ENCODE measurements at places on chromosomes 7 and 10.

- DNase-seq = peak; percentile 80
Measured at GRCh38 chr10:6382081-6382480, 179.3 kb downstream of the PFKFB3 start.

GRCh38 chr7:38542156-38542555 lies 89.0 kb downstream of the AMPH start:
- DNase-seq = peak; percentile 44

- no peak for DNase-seq
Measured at GRCh38 chr10:100509241-100509840, 10.3 kb downstream of the SEC31B start.

- DNase-seq = peak; percentile 55
Measured at GRCh38 chr7:47968847-47969774, 10.3 kb downstream of the HUS1 start.

- no peak for DNase-seq
Measured at GRCh38 chr7:30310674-30311362, 26.4 kb downstream of the ZNRF2 start.

DNA sequence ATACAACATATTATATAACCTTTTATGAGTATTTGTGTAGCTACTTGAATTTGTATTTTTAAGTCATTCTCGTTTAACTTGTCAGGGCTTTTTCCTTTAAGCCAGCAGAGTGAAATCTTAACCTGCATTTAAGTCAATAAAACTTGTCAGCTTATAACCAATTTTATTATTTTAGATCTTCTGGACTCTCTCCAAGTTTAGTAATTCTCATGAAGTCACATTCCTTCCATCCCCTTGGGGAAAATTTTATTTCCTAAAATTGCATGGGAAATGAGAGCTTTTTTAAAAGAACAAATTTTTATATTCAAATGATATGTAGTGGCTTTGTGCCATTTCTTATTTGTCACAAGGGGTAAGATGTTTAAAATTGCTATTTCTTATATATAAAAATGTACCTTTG lies 74.0 kb downstream of the SEPTIN7 start:
- DNase-seq = no peak

- no peak for DNase-seq
Measured at GRCh38 chr10:3812141-3812540, 27.1 kb upstream of the KLF6 start.

- DNase-seq = no peak
Measured at GRCh38 chr7:92799446-92800211, 36.7 kb downstream of the CDK6 start.

GRCh38 chr10:107919626-107920235 lies 755.2 kb upstream of the SORCS1 start:
- no peak for DNase-seq

DNA sequence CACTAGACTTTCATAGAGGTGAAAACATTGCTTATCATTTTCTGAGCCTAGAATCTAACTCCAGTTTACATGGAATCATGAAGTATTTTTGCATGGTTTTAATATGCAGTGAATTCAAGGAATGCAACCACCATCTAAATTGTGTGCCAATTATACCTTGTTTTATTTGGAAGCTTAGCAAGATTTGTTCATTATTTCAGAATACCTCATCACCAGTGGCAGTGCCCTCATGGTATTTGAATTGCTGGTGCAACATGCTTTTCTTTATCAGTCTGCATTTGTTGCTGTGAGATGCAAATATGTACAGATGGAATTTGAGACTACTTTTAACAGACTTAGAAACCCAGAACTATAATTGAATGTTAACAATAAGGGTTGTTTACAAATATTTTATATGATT lies 18.7 kb upstream of the ZNF800 start:
- no peak for DNase-seq

GRCh38 chr10:29835055-29835454 lies 200.3 kb upstream of the SVIL start:
- peak; percentile 27 for DNase-seq

- DNase-seq = no peak
Measured at GRCh38 chr10:75639736-75640135, 208.3 kb downstream of the LRMDA start.

DNA sequence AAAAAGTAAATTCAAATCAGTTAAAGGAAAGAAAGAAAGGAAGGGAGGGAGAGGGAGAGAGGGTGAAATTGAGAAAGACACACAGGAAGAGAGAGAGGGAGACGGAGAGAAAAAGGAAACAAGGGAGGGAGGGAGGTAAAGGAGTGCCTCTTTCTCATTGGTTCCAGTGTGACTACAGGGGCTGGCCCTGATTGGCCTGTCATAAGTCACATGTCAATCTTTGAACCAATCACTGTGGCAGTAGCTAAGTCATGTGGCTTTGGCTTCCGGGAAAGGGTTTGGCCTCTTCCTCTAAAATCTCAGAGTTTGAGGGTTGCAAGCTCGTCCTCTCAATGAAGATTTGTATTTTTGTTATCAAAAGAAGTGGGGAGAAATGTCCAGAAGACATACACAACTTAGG lies 150.2 kb downstream of the RAB11FIP2 start:
- DNase-seq = peak; percentile 1

GRCh38 chr10:73877533-73878160 lies 3.3 kb upstream of the CAMK2G start:
- no peak for DNase-seq

GRCh38 chr7:77714195-77714594 lies 17.9 kb downstream of the RSBN1L start:
- DNase-seq = no peak

- DNase-seq = no peak
Measured at GRCh38 chr10:52752801-52753445, 19.7 kb downstream of the MBL2 start.

GRCh38 chr10:28296023-28296422 lies 6.8 kb downstream of the MPP7 start:
- DNase-seq = no peak

- peak; percentile 95 for DNase-seq
Measured at GRCh38 chr7:142583446-142583845, 165.8 kb upstream of the PRSS1 start.

- DNase-seq = no peak
Measured at GRCh38 chr7:37598824-37599223, 84.7 kb upstream of the GPR141 start.

DNA sequence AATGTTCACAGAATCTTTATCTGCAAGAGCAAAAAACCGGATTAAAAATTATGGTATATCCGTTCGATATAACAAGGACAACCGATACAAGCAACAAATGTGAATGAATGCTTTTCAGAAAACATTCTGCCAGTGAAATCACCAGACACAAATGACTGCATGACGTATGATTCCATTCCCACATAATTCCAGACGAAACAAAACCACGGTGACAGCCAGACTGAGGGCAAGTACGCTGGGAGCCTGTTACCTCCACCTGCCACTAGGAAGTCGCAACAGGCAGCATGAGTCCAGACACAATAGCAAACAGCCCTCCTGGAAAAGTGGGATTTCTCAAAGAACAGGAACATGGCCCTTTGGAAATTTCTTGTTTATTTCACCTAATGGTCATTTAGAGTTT lies 41.7 kb downstream of the MAD1L1 start:
- peak; percentile 41 for DNase-seq

DNA sequence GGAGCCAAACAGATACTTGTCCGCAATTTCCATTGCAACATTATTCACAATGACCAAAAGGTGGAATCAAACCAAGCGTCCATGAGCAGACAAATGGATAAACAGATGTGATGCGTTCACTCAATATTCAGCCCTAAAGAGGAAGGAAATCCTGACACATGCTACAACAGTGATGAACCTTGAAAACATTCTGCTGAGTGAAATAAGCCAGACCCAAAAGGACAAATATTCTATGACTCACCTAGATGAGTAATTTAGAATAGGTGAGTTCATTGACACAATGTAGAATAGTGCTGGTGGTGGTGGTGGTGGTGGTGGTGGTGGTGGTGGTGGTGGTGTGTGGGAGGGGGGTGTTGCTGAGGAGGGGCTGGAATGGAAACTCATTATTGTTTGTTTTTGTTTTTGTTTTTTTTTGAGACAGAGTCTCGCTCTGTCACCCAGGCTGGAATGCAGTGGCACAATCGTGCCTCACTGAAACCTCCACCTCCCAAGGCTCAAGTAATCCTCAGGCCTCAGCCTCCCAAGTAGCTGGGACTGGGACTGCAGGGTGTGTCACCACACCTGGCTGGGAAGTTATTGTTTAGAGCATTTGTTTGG lies 28.6 kb downstream of the SMKR1 start:
- DNase-seq = peak; percentile 94

DNA sequence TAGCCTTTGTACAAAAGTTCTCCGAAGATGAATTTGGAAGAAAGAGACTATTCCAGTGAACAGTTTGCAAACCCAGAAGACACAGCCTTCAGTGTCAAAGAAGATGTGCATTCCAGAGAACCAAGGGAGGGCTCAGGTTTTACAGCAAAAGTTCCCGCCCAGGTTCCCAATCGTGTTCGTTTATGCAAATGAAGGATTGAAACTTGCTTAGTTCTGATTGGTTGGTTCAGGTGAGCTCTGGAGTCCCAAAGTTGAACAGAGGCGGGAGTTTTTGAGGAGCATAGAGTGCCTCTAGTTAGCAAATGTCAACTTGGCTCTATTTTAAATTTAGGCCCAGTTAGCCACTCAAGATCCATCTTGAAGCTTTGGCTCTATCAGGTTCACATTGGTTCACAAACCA lies 51.3 kb downstream of the TMEM270 start:
- no peak for DNase-seq

DNA sequence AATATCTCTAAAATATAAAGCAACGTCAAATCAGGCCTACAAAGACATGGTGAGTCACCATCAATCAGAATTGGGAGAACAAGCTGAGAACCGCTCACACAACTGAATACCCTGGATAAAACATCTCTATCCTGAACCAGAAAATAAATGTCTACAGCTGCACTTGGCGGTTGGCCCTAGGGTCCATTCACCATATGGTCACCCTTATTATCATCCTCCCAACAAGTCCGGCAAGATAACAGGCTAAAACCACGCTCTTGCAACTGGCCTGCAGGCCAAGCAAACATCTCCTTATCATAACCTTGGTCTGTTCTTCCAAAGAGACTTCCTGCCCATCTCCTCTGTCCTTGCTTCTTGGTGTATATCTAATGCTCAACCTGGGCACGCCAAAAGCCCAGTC lies 310.7 kb downstream of the CALN1 start:
- no peak for DNase-seq

DNA sequence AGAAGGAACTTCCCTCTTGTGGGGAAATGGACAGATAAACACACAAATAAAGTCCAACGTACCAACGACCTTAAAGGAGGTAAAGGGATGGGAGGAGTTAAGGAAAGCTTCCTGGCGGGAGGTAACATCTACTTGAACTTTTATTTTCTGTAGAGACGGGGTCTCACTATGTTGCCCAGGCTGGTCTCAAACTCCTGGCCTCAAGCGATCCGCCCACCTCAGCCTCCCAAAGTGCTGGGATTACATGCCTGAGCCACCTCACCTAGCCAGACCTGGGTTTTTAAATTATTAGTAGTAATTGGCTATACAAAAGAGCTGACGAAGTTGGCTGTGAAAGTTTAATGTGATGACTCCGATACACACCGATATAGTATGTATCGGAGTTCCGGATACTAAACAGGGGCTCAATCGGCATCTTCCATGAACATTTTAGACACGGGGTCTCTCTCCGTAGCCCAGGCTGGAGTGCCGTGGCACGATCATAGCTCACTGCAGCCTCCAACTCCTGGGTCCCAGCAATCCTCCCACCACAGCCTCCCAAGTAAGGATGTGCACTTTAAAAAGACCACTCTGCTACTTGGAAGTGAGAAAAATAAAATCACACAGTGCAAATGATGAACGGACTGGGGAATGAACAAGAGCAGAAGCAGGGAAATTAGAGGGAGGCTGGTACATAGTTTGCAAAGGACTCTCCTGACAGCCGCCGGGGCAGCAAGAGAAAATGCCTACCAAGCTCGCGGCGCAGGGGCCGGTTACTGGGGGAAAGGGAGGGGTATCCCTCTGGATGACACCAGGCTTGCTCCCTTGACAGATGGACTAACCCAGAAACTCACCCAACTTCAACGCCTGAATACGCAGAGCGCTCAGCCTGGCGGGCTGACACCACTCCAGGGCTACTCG lies 1.0 kb downstream of the BCL7B start:
- DNase-seq = no peak

DNA sequence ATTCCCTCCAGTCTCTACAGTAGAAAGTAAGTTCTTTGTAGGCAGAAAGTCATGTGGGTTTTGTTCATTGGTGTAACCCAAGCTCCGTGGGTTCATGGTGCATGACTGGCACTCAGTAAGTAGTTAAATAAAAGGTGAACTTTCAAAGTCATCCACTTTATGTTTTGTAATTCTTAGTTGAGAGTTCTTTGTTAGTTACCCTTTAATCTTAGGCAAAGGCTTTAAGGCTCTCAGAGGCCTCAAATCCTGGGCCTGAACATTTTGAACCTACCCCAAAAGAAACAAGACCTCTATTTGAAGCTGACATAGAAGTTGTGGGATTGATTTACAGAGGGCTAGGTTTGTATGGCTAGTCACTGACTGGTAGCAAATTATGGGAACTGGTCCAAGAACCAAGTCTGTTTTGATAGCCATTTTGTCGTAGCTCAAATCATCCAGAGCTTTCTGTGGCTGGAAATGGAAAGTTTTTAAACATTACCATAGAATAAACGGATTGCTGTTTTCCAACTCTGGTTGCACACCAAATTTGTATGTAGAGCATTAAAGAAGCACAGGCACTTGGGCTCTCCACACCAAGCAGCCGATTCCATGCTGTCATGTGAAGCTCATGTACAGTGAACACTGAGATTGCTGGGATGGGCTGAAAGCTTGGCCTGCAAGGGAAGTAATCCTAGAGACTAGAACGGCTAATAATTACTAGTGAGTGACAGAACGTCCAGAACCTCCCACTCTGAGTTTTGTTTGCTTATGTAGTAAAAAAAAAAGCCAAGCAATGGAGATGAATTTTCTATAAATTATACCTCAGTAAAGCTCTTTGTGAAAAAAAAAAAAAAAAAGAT lies 53.5 kb downstream of the DENND11 start:
- DNase-seq = no peak

DNA sequence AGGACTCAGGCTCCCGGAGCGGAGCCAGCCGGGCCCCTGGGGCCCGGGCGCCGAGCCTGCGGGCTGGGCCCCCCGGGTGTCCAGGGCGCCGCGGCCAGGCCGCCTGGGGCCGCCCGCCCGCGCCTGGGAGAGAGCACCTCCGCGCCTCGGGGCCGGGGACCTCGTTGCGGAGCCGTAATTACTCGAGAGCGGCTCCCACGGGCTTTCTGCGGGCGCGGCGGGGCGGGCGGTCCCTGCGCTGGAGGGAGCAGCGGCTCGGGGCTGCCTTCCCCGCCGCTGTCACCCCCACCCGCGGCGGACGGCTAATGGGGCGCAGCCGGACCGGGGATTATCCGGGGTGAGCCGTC lies 1.5 kb downstream of the GNB2 start:
- DNase-seq = no peak

DNA sequence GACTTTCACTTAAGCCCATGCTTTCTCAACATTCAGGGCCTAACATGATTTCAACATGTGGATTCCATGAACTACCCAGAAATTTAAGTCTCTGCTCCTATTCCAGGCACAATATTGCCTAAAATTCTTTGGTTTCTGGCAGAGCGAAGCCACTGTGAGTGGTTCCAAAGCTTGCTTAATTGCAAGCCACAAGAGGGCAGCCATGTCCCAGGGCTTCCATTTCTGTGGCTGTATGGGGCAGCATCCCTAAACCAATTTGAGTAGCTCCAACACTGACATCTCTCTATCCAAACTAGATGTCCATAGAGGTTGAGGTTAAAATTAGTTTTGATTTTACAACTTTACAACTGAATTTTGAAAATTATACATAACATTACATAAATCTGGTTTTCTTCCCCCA lies 56.3 kb upstream of the MDFIC start:
- DNase-seq = peak; percentile 34

GRCh38 chr7:45122975-45123860 lies 11.7 kb upstream of the TBRG4 start:
- DNase-seq = no peak

All from M059J (cell line).